ENCODE measurements at places on chromosomes 12 and 14.

DNA sequence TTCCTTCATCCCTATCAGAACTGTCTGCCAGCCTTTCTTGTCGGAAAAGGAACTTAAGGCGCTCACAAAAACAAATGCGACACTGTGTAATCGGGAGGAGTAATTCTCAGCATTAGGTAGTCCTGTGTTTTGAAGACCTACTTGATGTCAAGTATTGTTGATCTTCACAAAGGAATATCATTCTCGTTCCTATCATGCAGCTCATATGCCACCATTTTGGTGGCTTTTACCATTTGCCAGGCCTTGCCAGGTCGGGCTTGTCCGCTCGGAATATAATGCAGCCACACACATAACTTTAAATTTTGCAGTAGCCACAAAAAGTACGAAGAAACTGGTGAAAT is 903 bp upstream of the PPP4R3A start:
- no peak for DNase-seq

GRCh38 chr12:63790608-63790945 is 10.9 kb downstream of the RXYLT1 start:
- DNase-seq, result no peak

GRCh38 chr14:89137526-89138163 is 279.4 kb downstream of the FOXN3 start:
- no peak for DNase-seq

DNA sequence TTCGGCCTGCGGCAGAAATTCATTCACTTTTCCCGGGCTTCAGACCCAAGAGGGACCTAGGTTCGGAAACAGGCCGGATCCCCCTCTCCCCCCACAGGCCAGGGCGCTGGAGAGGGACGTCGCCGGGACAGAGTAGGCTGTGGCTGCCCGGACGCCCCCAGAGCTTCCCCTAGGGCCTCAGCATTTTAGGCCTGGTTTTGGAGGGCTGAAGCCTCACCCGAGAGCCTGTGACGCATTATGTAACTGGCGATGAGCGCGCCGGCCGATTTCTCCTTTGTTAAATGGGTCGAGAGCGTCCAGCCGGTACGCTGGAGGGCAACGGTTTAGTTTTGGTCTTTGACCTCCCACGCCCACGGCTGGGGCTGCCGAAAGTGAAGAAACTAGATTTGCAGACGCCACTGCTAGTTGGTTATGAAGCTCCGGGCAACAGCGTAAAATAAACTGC is 657 bp downstream of the PEBP1 start:
- DNase-seq, result peak; percentile 25

DNA sequence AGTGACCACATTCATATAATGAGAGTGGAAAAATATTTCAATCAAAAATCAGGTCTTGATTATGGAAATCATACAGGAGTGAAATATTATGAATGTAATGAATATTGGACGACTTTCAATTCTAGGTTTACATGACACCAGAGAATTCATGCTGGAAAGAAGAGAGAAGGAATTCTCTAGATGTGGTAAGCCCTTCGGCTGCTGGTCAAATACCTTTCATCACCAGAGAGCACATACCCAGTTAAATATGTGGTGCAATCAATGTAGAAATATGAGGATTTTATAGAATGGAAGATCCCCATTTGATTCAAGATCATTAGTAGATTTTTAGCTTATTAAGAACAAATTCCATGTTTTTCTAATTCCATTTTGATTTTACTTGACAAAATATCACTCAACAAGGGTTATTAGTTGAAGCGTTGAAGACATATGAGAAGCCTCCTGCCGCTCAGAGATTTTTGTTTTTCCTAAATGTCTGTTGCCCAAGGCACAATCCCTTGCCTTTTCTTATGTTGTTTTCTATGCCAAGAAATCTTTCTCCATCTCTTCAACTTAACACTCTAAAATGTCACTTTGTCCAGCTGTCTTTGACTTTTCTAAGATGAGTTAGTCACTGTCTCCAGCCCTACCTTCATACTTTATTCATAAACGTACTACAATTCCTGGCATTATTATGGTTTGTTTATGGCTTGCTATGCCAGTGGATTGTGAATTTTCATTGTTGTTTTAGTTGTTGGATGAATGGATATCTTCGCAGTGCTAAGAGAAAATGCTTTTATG is 72.8 kb upstream of the ZDHHC17 start:
- DNase-seq, result no peak

GRCh38 chr14:93953739-93954515 is 22.4 kb downstream of the ASB2 start:
- DNase-seq, result no peak

GRCh38 chr12:117507548-117507947 is 146.1 kb upstream of the NOS1 start:
- no peak for DNase-seq

DNA sequence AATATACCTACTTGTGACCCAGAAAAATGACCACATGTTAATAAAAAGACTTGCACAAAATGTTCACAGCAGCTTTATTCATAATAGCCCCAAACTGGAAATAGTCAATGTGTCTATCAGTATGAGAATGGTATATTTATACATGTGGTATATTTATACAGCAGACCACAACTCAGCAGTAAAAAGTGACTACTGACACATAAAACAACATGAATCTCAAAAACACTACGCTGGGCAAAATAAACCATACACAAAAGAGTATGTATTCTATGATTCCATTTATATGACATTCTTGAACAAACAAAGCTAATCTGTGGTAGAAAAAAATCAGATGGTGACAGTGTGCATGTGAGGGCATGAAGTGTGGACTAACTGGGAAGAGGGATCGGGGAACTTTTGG is 35.1 kb downstream of the ARF6 start:
- no peak for DNase-seq

- DNase-seq, result no peak
Observed at GRCh38 chr12:107515446-107515958, 170.1 kb upstream of the PWP1 start.

DNA sequence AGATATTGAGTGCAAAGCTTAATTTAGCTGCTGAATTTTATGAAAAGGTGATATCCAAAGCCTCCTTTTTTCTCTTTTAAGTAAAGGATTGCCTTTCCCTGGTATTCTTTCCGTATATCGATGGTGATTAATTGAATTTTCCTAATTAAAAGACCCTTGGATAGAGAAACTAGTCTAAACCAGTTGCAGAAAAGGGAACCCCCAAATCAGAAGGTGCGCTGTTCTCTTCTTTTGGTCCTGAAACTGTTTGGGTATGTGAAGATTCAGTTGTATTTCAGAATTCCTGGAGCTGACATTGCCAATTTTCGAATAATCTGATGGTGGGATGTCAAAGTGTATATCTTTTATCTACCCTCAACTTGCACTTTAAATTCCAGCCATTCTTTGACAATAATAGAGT is 1.9 kb downstream of the GPHN start:
- DNase-seq, result no peak

GRCh38 chr12:123396954-123397353 is 13.0 kb downstream of the KMT5A start:
- DNase-seq, result no peak

- DNase-seq, result no peak
Observed at GRCh38 chr12:124683152-124684124, 116.0 kb upstream of the NCOR2 start.

DNA sequence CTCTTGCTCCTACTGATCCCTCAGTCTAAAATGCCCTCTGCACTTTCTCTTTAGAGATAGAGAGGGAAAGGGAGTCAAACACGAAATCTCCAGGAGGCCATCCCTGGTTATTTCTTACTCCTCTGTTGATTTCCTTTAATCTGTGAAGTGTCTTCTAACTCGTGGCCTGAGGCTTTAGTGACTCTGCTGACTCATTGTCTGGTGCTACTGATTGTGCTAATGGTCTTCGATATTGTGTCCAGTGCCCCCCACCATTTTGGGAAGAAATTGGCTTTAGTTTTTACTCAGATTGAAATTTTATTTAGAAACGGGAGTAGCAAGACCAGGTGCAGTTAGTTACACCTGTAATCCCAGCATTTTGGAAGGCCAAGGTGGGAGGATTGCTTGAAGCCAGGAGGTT is 839 bp downstream of the CLEC9A start:
- DNase-seq, result no peak

DNA sequence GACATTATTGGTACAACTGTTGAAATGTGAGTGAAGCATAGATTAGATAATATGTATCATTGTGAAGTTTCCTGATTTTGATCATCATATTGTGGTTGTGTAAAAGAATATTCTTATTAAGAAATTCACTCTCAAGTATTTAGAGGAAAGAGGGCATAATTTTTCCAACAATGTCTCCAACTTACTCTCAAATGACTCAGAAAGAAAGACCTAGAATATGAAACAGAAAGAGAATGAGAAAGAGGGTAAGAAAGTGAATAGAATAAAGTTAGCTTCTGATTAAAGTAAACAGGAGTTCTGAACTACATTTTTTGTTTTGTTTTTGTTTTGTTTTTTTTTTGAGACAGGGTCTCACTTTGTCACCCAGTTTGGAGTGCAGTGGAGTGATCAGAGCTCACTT is 123.0 kb downstream of the CPNE8 start:
- no peak for DNase-seq

DNA sequence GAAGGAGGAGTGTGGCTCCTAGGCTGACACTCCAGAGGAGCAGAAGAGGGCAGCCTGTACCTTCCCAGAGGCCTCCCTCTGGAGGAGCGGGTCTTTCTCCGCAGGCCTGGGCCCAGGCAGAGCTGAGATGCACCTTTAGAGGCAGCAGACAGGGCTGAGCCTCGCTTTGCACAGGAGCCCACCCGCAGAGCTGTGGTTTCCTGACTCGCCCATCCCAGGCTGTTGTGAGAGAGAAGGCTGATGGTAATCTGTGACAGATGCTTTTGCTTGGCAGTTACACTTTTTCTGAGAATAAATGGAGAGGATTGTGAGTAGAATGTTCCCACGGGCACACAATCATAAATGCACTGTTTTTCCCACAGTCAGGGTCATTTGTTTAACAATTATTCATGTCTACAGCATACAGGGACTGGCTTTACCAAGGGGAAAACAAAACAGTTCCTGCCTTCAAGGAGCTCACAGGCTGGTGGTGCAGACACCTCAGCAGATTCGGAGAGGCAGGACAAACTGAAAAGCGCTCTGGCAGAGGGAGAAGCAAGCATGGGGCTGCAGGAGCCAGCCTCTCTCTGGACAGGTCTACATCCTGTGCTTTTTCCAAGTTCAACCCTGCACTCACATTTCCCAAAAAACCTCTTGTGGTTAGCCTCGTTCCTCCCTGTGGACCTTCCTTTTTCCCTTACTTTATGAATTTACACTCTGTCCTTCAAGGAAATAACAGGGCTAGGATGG is 13.9 kb downstream of the EVL start:
- peak; percentile 83 for DNase-seq

GRCh38 chr12:46133751-46134150 is 135.1 kb downstream of the SLC38A1 start:
- DNase-seq, result no peak

DNA sequence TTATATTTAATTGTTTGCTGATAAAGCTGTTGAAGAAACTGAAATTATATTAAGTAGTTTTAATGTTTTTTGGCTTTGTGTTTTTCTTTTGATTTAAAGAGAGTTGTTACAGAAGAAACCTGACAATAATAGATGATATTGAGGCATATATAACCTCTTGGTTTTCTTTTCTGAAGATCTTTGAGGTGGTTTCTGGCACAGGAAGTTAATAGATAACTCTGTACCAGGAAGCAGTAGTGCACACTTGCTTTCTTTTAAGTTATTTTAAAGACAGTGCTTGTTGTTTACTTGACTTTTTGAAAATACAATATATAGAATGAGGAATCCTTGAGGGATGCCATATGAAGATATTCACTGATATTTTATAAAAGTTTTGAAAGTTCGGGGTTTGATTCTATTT is 209.0 kb upstream of the FBXO33 start:
- no peak for DNase-seq

DNA sequence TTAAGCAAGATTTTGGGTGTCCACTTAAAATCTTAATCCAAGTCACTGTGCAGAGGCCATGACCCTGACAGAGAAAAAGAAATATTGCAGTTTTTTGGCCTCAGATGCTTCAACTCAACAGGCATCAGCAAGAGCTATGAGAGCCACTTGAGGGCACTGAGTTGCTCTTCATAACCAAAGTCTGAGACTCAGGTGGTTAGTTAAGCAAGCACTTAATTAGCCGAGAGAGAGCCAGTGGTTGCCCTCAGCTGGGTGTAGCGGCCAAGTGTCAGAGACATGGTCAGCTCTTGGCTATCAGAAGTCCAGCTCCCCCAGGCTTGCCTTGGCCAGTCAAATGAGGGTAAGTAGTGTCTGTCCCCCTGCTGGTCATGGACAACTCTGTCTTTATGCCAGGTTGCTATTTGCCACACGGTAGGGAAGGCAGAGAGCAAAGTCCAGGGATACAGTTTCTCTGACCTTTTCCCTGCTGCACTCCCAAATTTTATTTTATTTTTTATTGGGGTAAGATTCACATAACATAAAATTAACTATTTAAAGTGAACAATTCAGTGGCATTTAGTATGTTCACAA is 9.0 kb upstream of the KRT71 start:
- no peak for DNase-seq

GRCh38 chr12:50928392-50928791 is 24.0 kb upstream of the HIGD1C start:
- no peak for DNase-seq

DNA sequence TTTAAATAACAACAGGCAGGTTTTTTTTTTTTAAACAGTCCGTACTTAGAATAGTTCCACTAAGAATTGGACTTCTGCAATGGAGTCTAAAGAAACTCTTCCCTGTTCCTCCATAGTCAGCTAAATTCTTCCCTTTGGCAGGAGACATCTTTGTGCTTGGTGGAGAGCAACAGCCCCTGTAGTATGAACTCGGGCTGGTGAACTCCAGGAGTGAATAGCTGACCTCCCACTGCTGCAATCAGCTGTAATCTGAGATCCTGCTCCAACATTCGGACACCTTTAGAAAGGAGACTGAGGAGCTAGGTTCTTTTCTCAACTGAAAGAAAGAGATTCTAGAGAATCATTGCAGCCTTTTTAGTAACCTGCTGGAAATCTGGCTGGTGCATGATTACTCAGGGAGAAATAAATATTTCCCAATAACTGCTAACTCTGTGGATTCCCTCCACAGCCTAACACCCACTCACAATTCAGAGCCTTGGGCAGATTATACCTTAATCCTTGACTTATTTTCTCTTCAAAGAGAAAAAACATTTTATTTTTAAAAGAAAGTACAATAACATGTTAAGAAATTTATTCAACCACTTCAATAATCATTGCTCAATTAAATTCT is 25.6 kb upstream of the DBX2 start:
- DNase-seq, result no peak

DNA sequence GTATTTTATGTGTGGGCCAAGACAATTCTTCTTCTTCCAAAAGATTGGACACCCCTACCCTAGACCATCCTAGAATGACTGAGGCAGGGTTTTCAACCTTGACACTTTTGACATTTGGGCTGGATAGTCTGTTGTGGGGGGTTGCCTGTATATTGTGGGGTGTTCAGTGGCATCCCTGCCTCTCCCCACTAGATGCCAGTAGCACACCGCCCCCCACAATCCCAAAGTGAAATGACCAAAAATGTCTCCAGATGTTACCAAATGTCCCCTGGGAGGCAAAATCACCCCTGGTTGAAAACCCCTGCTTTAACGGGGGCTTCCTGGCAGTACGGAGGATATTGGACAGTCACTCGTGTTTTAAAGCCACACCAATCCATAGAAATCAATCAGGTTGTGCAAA is 219.6 kb downstream of the PHETA1 start:
- no peak for DNase-seq

- no peak for DNase-seq
Observed at GRCh38 chr14:69696204-69696527, 70.8 kb upstream of the SRSF5 start.

- no peak for DNase-seq
Observed at GRCh38 chr12:59823567-59823966, 227.7 kb downstream of the SLC16A7 start.
